ENCODE measurements at places on chromosomes 2 and 18.

DNA sequence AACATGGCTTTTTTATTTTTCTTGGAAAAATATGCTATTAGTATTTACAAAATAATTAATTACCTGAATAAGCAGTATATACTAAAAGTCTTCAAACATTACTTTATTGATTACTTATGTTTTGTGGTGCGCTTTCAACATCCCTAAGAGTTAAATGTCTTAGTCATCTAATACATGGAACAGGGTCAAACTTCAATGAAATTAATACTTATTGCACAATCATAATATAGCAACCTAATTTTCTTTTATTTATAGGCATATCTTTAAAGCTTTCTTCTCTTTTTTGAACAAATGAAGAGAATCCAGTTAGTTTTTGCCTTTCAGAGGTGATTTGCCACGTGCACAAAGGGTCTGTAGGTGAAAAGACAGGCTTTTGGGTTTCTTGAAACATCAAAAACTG, 6.0 kb downstream of the LRATD1 start:
- DNase-seq: no peak

- DNase-seq: no peak
These were observed 28.2 kb upstream of the CHRNA1 start for GRCh38 chr2:174792309-174793025.

GRCh38 chr2:3108710-3109702, 268.6 kb downstream of the EIPR1 start:
- DNase-seq: no peak

- no peak for DNase-seq
These were observed 228.6 kb upstream of the CHST9 start for GRCh38 chr18:27413495-27414401.

- DNase-seq: no peak
These were observed 68.5 kb upstream of the STK17B start for GRCh38 chr2:196239622-196240587.

- DNase-seq: no peak
These were observed 70.3 kb upstream of the CCDC85A start for GRCh38 chr2:56113382-56113975.

GRCh38 chr2:17517481-17518211, 594 bp downstream of the RAD51AP2 start:
- DNase-seq: no peak

DNA sequence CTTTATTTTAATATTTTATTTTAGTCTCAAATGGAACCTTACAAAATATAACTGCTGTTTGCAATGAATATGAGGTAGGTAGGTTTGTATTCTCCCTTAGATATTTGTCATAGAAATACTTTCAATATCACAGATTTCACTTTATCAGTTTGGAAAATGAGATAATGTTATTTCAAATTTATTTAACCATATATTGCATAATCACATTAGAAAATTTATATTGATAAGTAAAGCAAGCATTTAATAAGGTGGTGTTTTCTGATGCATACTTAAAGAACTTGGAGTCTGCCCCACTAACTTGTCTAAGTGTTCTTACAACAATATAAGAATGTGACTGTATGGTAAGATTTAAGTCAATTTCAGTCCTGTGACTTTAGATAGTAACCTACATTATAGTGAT, 85.1 kb downstream of the UBE2E3 start:
- DNase-seq: no peak
